NCI-H1092 (cell line): ENCODE measurements at places on chromosomes 13 and 19.

DNA sequence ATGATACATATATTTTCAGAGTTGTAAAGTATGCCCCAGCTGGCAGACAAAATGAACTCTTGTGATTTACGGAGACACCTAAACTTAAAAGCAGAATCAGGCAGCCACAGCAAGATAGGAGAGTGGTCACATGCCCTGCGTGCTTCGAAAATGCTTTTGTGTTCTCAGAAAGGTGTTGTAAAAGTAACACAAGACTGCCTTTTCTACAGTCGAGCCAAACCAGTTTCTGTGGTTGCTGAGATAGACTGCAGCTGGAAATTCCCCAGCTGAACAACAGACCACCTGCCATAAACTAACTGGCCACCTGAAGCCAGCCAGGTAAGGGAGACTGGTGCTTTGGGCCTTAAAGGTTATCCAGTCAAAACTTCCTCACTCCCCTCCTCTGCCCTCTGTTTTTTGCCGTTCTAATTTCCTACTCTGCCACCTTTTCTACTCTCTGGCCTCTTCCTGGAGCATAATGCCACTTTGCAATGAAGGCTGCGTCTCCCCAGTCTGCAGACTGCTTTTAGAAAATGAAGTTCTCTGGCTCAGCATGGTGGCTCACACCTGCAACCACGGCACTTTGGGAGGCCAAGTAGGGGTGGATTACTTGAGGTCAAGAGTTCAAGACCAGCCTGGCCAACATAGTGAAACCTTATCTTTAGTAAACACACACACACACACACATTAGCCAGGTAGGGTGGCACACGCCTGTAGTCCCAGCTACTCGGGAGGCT is 381.2 kb upstream of the SLITRK1 start:
- no peak for DNase-seq

- DNase-seq = peak; percentile 87
These were observed 32.5 kb downstream of the MCF2L start for GRCh38 chr13:113001241-113002140.

DNA sequence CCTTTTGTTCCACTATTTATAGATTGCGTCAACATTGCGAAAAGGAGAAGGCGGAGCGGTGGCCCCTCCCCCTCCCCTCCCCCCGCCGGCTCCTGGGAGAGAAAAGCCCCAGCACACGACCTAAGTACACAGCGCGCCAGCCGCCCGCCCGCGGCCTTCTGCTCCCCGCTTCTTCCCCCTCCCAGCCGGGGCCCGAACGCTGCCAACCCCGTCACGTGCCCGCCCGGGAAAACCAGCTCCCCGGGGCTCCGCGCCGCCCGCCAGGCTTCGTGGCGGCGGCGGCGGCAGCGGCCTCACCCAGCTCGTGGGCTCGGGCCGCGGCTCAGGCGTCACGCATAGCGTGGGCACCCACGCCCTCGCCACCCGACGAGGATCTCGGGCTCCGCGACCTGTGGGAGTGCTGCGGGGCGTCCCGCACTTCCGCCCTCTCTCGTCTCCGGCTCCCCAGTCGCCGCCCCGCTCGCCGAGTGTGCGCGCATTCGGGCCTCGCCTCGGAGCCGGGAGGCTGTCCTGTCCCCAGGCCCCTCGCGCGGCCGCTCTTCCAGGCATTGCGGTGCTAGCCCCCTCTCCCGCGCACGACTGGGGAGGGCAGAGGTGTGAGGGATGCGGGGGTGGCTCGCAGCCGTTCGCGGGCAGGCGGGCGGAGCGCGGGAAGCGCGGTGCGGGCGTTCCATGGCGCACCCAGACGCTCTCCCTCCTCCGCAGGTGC is 110.5 kb downstream of the KCNRG start:
- peak; percentile 88 for DNase-seq

DNA sequence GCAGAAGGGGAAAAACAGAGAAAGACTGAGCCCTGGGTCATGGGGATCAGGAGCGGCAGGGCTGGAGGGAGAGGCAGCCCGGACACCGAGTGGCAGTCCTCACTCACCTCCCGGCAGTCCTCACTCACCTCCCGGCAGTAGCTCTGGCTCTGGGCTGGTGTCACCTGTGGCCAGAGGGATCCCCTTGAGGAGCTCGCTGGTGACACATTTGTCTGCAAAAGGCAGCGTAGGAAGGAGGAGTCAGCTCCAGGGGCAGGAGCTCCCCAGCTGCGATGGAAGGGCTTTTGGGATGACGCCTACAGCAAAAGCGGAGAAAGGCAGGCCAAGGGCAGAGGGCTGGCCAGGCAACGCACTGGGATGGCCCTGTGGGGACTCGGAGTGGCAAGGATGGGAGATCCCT is 739 bp downstream of the EIF3G start:
- DNase-seq = no peak

- DNase-seq = no peak
These were observed 15.5 kb upstream of the KCNN1 start for GRCh38 chr19:17951157-17951989.

DNA sequence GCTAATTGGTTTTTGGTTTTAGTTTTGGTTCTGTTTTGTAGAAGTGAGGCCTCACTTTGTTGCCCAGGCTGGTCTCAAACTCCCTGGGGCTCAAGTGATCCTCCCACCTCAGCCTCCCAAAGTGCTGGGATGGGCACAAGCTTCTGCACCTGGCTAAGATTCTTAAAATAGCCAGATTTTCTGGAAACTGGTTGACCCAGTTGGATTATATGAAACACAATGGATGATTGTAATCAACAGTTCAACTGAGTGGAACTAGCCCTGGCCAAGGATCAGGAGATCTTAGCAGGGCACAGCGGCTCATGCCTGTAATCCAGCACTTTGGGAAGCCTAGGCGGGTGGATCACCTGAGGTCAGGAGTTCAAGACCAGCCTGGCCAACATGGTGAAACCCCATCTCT is 29.6 kb upstream of the MRI1 start:
- no peak for DNase-seq

GRCh38 chr13:59354665-59355369 is 808.9 kb downstream of the DIAPH3 start:
- no peak for DNase-seq

DNA sequence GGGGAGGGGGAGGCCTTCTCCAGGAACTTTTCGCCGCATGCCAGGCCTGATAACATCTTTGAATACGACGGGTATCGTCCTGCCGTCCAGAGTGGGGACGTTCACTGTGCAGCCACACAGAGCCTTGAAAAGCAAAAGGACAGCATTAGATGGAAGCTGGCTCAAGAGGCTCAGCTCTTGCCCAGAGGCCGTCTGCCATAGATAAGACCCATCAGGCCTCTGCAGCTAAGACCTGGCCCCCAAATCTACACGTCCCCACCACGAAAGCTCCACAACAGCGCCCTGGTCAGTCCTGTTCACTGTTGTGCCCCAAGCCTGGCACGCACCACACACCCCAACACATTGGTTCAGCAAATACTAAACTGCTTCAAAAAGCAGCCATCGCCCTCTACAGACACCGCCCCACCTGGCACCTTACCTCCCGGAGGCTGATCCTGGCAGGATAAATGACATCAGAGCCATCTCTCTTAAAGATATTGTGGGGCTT is 2.1 kb downstream of the DNAJB1 start:
- DNase-seq = no peak

DNA sequence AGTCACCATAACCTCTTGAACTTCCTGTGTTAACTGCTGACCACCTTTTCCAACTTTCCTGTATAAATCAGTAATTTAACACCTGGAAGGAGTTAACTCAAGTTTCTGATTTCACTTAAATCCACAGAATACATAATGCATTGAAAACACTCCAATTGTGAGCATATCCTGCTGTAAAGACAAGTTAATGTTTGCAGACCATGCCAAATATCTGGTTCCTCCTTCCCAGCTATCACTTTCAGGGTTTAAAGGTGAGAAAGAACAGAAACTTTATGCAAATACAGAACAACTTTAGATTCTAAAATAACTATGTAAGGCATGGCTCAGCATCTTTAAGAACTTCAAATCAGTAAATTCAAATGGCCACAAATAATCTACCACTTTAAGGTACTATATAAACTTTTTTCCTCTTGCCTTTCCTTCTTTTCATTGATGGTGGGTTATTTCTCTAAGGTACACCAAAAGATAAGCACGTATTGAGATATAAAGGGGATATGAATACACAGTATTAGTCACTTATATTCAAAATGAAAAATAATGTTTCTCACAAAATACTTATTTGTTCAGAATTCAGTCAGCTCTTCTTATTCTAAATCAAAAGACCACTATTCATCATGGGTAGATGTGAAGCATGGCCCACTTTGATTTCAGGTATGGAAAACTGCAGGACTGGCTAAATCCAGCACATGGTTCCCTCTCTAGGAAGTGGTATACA is 6.6 kb upstream of the TPTE2 start:
- DNase-seq = no peak

DNA sequence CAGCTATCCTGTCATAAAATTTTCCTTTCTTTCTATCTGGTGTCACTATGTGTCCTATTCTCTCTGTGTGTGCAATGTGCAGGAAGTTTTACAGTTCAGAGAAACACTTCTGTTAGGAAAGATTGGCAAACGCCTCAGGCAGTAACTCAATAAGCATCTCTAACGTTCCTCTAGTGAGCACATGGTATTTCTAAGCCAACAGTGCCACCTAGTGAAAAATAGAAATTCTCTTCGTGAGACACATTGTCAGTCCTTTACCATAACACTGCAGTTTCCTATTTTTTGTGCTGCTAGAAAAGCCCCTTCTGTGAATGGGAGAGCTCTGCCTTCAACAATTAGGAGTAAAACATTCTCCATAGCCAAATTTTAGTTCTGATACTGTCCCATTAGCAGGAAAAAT is 50.7 kb downstream of the ZNF723 start:
- DNase-seq = no peak

DNA sequence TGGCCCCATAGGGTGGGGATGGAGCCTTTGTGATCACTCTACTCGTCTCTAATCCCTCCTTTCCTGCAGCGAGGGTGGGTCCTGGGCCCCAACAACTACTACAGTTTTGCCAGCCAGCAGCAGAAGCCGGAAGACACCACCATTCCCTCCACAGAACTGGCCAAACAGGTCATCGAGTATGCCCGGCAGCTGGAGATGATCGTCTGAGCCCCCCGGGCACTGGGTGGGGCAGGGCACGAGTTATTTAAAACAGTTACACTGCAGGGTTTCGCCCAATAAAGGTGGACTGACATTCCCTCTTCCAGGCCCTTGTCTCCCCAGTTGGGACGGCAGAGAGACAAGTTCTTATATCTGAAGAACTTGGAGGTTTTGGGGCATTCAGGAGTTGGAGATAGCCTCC is 4.7 kb downstream of the GGN start:
- no peak for DNase-seq

DNA sequence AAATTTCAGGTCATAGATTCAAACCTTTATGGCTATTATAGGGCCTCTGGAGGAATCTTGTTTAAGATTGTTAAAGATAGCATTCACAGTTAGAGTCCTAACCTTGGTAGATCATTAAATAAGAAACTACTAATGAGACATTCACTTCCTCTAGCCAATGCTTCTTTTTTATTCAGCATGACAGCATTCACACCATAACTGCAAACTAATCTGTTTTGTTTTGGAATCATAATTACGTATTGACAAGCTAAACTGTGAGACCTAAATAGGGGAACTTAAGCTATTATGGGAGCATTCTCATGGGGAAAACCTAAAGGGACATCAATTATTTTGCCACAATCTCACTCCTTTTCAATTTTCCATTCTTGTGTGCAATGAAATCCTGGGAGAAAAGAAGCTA is 653.8 kb downstream of the PCDH9 start:
- no peak for DNase-seq

- DNase-seq = no peak
These were observed 2.3 kb downstream of the FUT2 start for GRCh38 chr19:48698046-48698445.

DNA sequence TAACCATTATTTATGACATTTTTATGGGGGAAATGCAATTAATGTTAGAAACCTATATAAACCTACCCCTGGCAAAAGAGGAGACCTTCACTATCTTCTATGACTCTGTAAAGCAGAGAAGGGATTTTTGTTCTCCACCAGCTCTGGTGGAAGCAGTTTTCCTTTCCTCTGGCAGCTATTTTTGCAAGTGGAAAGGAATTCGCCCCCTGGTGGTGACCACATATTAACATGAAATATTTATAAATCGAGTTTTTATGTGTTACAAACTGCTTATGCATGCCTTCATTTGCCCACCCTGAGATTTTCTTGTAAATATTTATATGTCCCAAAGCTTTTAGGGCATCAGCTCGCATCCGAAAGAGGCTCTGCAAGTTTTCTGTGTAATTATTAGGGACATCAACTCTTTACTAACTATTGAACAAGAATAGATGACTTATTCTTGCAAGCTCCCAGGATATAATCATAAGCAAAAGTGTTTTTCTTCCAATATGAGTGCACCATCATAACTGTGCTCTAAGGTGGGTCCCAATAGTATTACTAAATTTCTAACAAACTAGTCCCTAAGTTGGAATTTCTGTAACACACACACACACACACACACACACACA is 62.4 kb downstream of the SERTM1 start:
- peak; percentile 55 for DNase-seq

DNA sequence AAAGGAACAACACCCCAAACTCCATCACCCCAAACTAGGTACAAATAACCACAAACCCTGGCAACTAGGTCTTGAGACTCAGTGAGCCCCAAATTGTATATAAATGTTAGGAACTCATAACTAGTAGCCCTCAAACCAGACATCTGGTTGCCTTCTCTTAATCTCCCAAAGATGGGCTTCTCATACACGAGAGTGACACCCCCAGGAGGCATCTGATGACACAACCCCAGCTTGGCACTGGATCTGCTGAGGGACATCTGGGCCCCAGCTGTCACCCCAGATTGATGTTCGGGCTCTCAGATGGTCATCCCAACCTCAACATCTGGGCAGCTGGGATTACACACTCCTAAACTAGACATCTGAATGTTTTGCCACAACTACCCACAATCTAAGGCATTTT is 14.8 kb downstream of the RABAC1 start:
- DNase-seq = no peak

DNA sequence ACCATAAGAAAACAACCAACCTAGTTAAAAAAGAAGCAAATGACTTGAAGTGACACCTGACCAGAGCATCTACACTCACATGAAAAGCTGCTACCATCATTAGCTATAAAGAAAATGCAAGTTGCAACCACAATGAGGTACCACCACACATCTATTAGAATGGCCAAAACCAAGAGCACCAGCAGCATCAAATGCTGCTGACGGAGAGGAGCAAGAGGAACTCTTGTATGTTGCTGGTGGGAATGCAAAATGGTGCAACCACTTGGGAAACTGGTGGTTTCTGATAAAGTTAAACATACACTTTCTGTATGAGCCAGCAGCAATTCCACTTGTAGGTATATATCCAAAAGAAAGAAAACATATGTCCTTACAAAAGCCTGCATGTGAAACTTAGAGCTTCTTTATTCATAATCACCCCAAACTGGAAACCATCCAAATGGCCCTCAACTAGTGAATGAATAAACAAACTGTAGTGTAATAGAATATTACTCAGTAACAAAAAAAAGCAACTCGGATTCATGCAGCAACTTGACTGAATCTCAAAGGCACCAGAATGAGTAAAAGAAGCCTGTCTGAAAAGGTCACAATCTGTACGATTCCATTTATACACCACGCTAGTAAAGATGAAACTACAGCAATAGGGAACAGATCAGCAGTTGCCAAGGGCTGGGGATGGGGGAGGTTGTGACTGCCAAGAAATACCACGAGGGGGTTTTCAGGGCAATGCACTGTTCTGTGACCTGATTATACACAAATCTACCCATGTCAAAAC is 60.9 kb upstream of the RANBP3 start:
- DNase-seq = no peak
